H7 (cell line): ENCODE measurements at places on chromosomes 7 and 10.

- no peak for DNase-seq
Measured at GRCh38 chr7:117810642-117811512, 62.4 kb downstream of the CTTNBP2 start.

- peak; percentile 22 for DNase-seq
Measured at GRCh38 chr7:71348821-71349681, 217.1 kb downstream of the GALNT17 start.

DNA sequence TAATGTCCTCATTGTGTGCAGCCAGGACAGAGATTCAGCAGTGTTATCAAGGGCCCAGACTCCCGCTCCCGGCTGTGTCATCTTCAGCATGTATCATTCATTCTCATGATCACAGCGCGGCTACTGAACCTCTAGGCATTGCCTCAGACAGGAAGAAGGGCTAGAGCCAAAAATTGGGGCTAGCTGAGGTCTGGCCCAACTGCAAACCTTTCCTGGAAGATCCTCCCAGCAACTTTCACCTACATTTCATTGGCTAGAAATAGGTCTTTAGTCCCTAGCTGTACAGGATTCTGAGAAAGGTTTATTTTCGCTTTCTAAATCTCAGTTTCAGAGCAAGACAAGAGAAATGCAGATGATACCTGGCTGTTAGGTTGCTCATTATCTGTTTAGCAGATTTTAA, 81.9 kb downstream of the CREM start:
- DNase-seq, result no peak

- no peak for DNase-seq
Measured at GRCh38 chr10:66924674-66925345, 1.0 kb upstream of the LRRTM3 start.

- DNase-seq, result no peak
Measured at GRCh38 chr7:92794391-92794790, 42.0 kb downstream of the CDK6 start.

DNA sequence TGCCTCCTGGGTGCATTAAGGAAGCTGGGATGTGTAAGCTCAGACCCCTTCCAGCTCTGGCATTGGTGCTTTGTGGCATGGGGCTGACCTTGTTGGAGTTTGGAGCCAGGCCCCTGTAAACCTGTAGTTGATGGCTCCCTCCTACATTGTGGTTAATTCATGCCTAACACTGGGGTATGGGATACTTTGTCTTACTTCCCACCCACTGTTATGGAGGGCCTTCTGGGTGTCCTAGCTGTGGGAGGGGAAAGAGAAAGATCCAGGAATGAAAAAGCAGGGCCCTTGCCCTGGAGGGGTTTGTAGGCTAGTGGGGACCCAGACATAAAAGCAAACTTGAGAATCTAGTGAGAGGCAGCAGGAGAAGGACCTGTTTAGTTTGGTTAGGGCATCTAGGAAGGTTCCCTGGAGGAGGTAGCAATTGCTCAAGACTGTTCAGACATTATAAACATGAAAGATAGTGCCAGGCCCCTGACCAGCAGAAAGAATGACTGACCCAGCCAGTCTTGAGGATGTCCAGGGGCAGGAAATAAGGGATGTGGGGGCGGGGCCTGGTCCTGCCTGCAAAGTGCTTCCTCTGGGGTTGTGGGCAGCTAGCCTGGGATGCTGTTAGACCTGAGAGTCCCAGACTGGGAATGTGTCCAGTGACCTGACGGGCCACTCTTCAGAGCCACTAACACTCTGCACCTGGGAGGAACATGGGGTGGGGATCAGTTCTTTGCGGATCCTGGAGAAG, 6.6 kb downstream of the ADAMTS14 start:
- DNase-seq, result no peak

GRCh38 chr7:23332910-23333612, 33.9 kb downstream of the MALSU1 start:
- no peak for DNase-seq

GRCh38 chr7:131604841-131605279, 48.4 kb upstream of the PODXL start:
- peak; percentile 68 for DNase-seq

DNA sequence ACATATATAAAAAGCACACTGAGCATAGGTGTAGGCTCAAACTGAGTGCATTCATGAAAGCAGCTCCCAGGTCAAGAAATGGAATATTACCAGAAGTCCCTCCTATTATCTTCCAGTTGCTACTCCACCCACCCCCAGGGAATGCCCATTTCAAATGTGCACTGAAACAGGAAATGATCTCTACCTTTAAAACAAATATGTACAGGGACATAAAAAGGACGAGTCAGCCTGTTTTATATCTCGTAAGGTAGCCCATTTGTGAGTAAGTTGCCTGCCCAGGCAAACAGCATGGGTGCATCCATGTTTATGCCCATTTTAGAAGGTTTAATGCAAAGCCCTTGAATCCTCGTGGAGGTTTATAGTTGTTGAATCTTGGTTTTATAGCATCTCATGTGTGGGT, 10.4 kb downstream of the FFAR4 start:
- no peak for DNase-seq

DNA sequence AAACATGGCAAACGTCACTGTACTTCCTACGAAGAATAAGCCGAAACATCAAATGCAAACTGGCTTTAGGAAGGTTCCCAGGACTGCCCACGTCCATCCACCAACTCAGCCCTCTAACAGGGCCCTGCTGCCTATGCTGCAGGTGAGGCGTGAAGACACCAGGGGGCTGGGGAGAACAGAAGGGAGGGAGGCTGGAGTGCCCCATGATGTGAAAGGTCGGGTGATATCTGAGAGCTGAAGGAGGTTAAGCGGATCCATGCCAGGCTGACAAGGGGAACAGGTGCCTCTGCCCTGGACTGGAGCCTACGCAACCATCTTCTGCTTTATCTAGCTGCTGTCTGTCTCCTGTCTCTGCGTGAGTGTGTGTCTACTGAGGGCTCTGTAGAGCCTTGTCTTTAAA, 40.2 kb upstream of the ATP6V0A4 start:
- peak; percentile 53 for DNase-seq

GRCh38 chr10:129032372-129033313, 434.4 kb upstream of the MGMT start:
- DNase-seq, result peak; percentile 57

DNA sequence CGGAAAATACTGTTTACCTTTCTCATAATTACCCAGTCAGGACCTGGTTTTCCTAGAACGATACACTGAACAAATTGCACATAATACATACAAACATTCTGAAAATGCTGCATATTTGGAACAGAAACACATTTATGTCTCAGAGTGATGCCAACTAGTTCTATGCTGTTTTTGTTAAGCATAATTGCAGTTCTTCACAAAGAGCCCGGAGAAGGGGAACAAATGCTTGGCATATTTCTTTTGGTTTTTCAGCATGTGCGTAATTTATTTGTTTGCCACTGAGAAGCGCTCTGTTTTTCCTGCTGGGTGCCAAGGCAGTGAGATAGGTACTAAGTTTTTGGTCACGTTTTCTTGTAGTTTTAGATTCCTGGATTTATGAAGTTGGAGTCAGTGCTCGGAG, 181.0 kb upstream of the MDFIC start:
- DNase-seq, result no peak

- no peak for DNase-seq
Measured at GRCh38 chr7:66301249-66301648, 96.1 kb downstream of the TPST1 start.

- DNase-seq, result no peak
Measured at GRCh38 chr10:6083523-6084475, 5.0 kb upstream of the RBM17 start.
